Large intestine (tissue), 12 donors: ENCODE measurements at places on chromosomes 12 and 14. TPM values are rescaled to one million over a fixed set of nuclear protein-coding genes. Genes with fewer than 3 reads are reported as not detected.

Gene PLA2G1B
- 0.79 TPM for polyA plus RNA-seq

Gene IPO8
- polyA plus RNA-seq: 37.3 TPM

- no peak for DNase-seq
Observed at GRCh38 chr14:33110737-33111443, 172.2 kb downstream of the NPAS3 start.

Gene LHX5
- polyA plus RNA-seq: not detected

Gene GPRC5A
- 19.4 TPM for polyA plus RNA-seq

DNA sequence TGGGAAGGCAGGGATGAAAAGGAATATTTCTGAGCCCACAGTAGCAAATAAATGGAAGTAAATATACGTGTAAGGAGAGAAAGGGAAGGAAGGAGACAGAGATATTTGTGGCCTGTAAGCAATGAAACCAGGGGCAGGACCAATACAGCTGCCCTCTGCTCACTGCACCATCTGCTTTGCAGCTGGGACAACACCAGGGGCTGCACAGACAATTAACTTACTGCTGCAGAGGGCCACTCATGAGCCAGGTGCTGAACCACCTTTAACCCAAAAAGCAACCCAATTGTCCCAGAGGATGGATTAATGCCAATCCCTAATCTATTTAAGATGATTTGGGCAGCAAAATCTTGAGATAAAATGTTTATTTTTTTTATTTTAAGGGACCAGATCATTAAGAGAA is 30.6 kb upstream of the TMX1 start:
- no peak for DNase-seq

Gene FGFR1OP2
- polyA plus RNA-seq: 53.3 TPM

GRCh38 chr12:63897931-63898330 is 53.4 kb downstream of the SRGAP1 start:
- DNase-seq: no peak

- peak; percentile 31 for DNase-seq
Observed at GRCh38 chr12:109994401-109995175, 1.6 kb downstream of the GIT2 start.

Gene CCNK
- 43.3 TPM for polyA plus RNA-seq

DNA sequence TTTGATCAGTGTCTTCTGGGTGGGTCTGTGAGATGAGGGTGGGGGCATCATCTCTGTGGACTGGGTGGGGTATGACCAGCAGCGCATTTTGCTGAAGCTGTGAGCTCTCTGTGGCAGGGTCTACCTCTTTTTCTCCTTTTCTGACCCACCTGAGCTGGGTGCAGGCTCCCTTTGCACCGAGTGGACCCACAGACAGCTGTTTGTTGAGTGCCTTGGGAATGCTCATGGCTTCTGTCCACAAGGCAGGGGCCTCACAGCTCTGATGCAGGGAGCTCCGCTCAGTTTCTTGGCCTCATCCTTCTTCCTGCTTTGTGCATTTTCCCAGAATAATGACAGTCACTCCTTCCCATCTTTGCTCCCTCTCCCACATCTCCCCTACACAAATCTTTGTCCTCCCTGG is 380.6 kb downstream of the DPF3 start:
- DNase-seq: no peak

GRCh38 chr12:109016978-109017377 is 3.9 kb downstream of the SVOP start:
- DNase-seq: no peak

Gene BICDL1
- polyA plus RNA-seq: 14.9 TPM

- no peak for DNase-seq
Observed at GRCh38 chr14:32009976-32010581, 67.0 kb upstream of the ARHGAP5 start.

DNA sequence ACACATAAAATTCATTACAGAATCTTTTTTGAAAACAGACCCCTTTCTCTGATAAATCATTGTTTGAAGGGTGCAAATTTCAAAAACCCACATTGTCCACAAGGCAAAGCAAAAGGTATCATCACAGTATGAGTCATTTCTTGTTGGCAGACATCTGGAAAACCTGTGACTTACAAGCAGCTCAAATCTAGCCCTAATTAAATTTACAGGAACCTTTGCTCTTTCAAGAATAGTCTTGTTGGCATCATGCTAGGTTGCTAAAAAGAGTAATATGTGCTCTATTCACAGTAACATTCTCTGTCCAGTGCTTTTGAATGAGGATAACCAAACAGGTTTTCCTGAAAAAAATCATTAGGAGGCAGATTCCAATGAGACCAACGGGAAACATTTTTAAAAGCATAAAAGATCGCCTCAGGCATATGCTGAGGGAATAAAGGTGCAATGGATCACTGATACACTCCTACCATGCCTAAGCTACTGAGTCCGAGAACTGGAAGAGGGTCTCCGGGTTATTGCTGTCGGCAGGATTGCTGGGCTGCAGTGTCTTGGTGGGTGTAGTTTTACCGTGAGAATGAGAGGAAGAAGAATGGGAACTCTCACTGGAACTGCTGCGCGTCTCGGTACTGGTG is 55.5 kb upstream of the TTC7B start:
- DNase-seq: no peak

DNA sequence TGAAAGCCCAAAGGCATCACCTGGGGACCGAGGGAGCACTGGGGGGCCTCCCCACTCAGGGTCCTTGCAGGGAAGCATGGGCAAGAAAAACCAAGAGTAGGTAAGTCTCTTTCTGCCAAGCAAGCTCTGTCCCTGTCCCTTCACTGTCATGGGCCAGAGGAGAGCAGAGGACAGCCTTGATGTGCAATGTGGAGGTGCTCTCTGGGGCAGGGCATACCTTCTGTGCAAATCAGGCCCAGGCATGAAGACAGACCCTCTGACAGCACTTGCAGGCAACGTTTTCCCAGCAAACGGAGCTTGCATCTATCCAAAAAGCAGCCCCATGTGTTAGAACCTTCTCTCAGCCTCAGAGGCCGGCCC is 192.5 kb upstream of the PWP1 start:
- no peak for DNase-seq

DNA sequence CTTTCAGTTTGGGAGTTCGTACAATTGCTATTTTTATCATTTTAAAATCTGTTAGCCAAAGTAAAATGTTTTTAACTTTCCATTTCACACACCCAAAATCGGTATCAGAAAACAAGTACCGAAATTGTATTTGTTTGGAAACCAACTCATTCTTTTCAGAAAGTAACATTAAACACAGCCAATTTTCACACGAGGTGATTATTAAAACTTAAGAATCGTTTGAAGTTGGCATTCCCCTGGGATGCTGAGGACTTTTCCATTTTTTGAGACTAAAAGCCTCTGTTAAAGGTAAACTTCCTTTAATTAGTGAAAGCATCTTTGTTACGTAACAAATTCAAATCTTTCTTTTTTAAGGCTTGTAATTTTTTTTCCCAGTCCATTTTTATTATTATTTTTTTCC is 623.0 kb downstream of the VRK1 start:
- DNase-seq: no peak

GRCh38 chr14:74038020-74038859 is 19.1 kb downstream of the BBOF1 start:
- no peak for DNase-seq

Gene TBK1
- 30.1 TPM for polyA plus RNA-seq

Gene NTN4
- polyA plus RNA-seq: 28.4 TPM

DNA sequence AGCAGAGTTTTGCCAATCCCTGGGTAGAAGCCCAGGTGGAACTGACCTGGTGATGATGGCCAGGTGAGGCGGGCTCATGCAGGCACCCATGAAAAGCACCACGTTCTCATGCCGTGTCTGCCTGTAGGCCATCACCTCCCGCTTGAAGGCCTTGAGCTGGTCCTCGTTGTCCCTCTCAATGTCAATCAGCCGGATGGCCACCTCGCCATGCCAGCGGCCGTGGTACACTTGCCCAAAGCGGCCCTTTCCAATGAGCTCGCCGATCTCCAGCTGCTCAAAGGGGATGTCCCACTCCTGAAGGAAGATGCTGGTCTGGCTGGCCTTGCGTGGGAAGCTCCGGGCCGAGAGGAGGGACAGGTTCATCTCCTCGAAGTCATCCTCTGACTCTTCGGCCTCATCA is 163.4 kb upstream of the NOS1 start:
- DNase-seq: no peak

GRCh38 chr14:24607081-24607480 is 2.4 kb downstream of the GZMH start:
- peak; percentile 27 for DNase-seq

Gene IKZF4
- polyA plus RNA-seq: 13.5 TPM

DNA sequence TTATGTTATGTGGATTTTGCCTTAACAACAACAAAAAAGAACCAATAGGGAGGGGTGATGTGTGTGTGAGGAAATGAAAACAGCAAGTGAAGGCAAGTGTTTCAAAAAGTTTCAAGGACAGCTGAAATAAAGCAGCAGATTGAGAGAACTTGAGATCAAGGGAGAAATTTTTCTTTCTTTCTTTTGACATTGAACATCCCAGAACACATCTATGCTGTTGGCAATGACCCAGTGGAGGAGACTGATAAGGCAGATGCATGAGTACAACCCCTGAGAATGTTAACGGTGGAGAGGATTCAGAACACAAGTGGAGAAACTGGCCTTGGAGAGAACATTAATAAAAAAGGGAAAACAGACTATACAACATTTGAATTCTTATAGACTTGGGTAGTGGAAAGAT is 2.9 kb downstream of the LLPH start:
- DNase-seq: no peak

DNA sequence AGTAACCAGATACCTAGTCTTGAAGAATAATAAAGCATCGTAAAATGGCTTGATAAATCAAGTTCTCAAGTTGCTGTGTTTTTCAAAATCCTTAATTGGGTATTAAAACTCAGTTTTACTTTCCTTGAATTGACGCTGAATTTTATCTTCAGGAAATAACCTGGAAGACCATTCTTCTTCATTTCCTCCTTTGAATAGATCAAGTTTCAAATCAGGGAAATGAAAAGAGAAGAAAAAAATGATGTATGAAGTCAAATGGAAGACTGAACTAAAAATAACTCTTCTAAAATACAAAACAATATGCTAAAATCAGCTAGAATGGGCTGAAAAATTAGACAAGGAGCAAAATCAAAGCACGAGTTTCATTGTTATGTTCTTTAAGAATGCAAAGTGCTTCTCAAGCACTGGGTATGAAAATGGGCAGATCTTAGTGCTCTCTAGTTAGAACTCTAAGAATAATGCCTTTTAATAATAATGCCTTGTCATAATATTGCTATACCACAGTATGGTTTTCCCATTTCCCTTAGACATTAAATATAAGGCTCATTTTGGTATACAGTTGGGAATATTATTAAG is 54.6 kb upstream of the CLEC14A start:
- DNase-seq: no peak

- peak; percentile 65 for DNase-seq
Observed at GRCh38 chr12:102964872-102965271, 7.4 kb downstream of the ASCL1 start.

DNA sequence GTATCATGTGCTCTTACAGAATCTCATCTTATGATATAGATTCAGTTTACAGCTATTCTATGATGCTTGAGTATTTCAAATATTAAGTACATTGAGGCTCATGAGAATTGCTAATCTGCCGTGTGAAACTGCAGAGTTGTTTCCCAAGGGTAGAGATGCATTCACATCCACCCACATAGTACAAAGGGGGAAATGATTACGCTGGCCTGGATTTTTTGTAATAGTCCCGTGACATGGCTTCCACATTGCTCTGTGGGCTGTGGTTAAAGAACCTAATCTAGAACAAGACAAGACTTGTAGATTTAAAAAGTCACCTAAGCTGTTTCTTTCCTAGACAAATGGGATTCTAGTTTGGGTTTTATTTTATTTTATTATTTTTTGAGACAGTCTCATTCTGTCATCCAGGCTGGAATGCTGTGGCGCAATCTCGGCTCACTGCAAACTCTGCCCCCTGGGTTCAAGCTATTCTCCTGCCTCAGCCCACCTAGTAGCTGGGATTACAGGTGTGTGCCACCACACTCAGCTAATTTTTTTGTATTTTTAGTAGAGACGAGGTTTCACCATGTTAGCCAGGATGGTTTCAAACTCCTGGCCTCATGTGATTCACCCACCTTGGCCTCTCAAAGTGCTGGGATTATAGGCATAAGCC is 13.0 kb upstream of the RIOX1 start:
- DNase-seq: no peak

Gene NPC2
- polyA plus RNA-seq: 431 TPM

DNA sequence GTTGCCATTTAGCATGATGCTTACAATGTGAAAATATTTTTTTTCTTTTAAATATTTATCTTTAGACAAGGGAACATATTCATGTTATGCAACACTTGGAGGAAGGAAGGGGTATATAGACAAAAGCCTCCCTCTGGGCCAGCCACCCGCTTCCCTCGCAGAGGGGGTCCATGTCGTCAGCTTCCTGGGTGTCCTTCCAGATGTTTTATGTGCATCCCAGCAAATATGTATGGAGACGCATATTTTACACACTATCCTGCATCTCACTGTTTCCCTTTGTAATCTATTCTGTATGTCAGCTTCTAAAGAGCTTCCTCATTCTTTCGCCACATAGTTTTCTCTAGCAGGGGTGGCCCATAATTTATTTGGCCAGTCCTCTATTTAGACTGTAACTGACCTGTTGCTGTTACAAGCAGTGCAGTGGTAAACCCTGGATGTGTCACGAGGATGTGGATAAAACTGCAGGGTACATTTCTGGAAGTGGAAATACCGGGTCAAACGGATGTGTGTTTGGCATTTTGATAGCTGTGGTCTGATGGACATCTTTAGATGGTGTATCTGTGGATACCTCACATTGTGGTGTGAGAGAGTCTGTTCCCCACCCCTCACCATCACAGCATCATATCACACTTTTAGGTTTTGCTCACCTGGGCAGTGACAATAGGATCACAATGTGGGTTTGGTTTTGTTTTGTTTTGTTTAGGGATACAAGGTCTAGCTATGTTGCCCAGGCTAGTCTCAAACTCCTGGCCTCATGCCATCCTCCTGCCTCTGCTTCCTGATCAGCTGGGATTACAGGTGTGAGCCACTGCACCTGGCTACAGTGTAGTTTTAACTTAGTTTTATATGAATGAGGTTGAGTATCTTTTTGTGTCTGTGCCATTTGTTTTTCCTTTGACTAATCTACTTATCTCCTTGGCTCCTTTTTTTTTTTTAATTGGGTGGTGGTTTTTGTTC is 31.6 kb downstream of the FAM222A start:
- DNase-seq: no peak

DNA sequence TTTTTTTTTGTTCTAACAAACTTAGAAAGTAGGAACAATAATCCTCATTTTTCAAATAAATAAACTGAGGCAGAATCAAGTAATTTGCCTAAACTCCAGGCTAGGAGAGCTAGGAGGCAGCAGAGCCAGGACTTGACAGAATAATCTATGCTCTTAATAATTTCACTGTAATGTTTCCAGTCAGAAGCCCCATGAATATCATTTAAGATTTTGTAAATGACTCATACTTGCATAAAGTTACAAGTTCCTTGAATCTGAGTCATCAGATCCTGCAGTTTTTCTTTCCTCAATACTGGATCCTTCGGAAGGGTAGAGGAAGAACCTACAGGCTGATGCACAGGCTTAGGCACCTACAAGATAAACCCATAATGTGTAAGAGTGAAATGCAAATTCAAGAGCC is 29.0 kb downstream of the CAPRIN2 start:
- no peak for DNase-seq

DNA sequence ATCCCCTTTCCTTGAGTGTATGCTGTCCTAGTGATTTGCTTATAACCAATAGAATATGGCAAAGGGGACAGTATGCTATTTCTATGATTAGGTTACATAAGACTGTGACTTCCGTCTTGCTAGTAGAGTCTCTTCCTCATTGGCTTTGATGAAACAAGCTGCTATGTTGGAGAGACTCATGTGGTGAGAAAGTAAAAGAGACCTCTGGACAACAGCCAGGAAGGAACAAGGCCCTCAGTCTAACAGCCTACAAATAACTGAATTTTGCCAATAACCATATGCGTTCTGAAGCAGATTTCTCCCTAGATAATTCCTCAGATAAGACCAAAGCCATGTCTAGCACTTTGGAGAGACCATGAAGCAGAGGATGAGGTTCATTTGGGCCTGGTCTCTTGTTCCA is 134.5 kb upstream of the NAV3 start:
- no peak for DNase-seq
